A673 (cell line): ENCODE measurements at places on chromosomes 5 and 9. TPM values are rescaled to one million over a fixed set of nuclear protein-coding genes. Genes with fewer than 3 reads are reported as not detected.

SCGB3A2 gene
- total RNA-seq: not detected in 2 replicates

DNA sequence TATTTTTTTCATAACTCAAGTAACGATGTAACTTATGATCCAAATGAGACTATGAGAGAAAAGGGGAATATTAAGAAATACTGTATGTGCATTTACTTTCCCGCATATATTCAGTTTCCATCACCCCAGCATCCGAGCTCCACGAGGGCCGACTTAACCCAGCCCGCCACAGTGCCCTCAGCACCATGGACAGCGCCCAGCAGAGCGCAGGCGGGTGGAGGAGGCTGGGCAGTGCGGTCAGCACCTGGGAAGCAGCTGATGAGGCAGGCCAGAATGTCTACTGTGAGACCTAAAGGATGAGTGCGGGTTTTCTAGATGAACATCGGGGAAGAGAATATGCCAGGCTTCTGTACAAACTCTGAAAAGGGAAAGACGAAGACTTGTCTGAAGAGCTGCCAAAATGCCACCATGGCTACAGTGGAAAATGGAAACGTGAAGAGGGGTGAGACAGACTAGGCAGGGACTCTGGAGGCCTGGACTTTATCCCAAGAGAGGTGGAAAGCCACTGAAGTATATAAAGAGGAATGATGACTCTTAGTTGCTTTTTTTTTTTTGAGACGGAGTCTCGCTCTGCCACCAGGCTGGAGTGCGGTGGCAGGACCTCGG is 34.5 kb upstream of the MED27 start:
- DNase-seq: peak; percentile 53
- H3K36me3 ChIP-seq: no peaks in the 10 kb centered on the region
- H3K27me3 ChIP-seq: peaks cover 73% of the 10 kb centered on the region
- H3K4me3 ChIP-seq: no peak overlapping the region
- no peak overlapping the region for H3K27ac ChIP-seq

HMCN2 gene
- 0.22 and 0.28 TPM in 2 replicates for total RNA-seq

DNA sequence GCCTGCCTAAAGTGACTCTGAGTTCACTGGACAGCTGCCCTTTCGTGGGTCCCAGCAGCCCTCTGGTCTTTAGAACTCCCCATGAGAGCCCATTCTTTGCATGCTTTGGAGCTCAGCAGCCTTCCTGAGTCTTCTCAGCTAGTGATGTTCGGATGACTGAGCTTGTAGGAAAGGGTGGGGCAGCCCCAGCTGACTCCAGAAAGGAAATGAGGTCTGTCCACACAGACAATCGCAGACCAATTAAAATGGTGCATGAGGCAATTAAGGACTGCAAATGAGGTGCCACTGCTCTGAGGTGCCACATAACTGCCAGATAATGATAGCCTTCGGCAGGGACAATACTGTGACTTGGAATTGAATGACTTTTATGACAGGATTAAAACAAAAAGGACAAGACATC is 25.4 kb upstream of the TOMM5 start:
- no peak overlapping the region for H3K27ac ChIP-seq

DDX4 gene
- total RNA-seq: not detected in 2 replicates

ASB6 gene
- total RNA-seq: 30.4 and 36.5 TPM in 2 replicates

MYMK gene
- not detected in 2 replicates for total RNA-seq

GRCh38 chr5:66507106-66507505 is 89.1 kb upstream of the MAST4 start:
- DNase-seq: no peak
- no peak overlapping the region for H3K27ac ChIP-seq
- no peak overlapping the region for H3K4me3 ChIP-seq
- H3K36me3 ChIP-seq: no peaks in the 10 kb centered on the region

DNA sequence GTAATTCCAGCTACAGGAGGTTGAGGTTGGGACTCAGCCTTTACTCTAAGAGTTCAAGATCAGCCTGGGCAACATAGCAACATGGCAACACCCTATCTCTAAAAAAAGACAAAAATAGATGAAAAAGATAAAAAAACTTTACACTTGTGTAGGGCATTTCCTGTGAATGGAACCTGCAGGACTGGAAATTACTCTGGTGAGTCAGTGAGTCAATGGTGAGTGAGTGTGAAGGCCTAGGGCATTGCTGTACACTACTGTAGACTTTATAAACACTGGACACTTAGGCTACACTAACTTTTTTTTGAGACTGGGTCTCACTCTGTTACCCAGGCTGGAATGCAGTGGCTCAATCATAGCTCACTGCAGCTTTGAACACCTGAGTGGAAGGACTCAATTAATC is 19.5 kb upstream of the ARSI start:
- no peaks in the 10 kb centered on the region for H3K4me1 ChIP-seq
- no peak for DNase-seq

RMRP gene
- 13,531 and 14,573 TPM in 2 replicates for total RNA-seq

FSTL4 gene
- total RNA-seq: 0.46 and 0.86 TPM in 2 replicates

GAS1 gene
- total RNA-seq: 57.5 and 73.0 TPM in 2 replicates

CD74 gene
- not detected in 2 replicates for total RNA-seq

- H3K4me3 ChIP-seq: no peak overlapping the region
- H3K4me1 ChIP-seq: no peaks in the 10 kb centered on the region
- H3K27me3 ChIP-seq: no peaks in the 10 kb centered on the region
- H3K27ac ChIP-seq: no peak overlapping the region
- no peak for DNase-seq
Observed at GRCh38 chr5:85843535-85843934, 774.2 kb upstream of the COX7C start.

- H3K27me3 ChIP-seq: no peaks in the 10 kb centered on the region
- no peak overlapping the region for H3K27ac ChIP-seq
- DNase-seq: no peak
- H3K4me3 ChIP-seq: no peak overlapping the region
- no peaks in the 10 kb centered on the region for H3K4me1 ChIP-seq
- H3K36me3 ChIP-seq: no peaks in the 10 kb centered on the region
Observed at GRCh38 chr9:16410601-16411280, 459.7 kb downstream of the BNC2 start.

- no peaks in the 10 kb centered on the region for H3K4me1 ChIP-seq
- H3K27me3 ChIP-seq: no peaks in the 10 kb centered on the region
- H3K4me3 ChIP-seq: no peak overlapping the region
- no peak for DNase-seq
Observed at GRCh38 chr9:27386571-27387091, 89.7 kb upstream of the EQTN start.

GRCh38 chr5:2168601-2169429 is 286.1 kb upstream of the IRX4 start:
- H3K4me3 ChIP-seq: no peak overlapping the region
- no peak for DNase-seq
- no peaks in the 10 kb centered on the region for H3K4me1 ChIP-seq
- no peak overlapping the region for H3K27ac ChIP-seq
- peaks cover 56% of the 10 kb centered on the region for H3K27me3 ChIP-seq

DNA sequence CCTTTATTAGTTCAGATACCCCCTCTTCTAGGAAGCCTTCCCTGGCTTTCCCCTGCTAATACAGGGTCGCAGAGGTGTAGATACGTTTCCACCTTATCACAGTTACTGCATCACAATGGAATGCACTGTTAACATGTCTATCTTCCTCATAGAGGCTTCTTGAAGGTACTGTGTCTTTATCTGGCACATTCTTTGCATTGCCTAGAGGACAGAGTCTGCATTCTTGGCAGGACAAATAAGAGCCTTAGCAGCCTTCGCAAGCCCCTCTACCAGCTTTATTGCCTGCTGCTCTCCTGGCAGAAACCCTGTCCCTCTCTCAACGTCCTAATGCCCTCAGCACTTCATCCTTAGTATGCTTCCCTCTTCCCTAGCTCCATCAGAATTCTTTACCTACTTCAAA is 31.6 kb downstream of the SLC1A3 start:
- H3K27me3 ChIP-seq: no peaks in the 10 kb centered on the region
- no peak overlapping the region for H3K27ac ChIP-seq
- H3K36me3 ChIP-seq: no peaks in the 10 kb centered on the region
- peaks cover 8% of the 10 kb centered on the region for H3K4me1 ChIP-seq
- no peak overlapping the region for H3K4me3 ChIP-seq

- no peak overlapping the region for H3K4me3 ChIP-seq
- H3K27ac ChIP-seq: no peak overlapping the region
- DNase-seq: no peak
- no peaks in the 10 kb centered on the region for H3K27me3 ChIP-seq
- peaks cover 14% of the 10 kb centered on the region for H3K36me3 ChIP-seq
Observed at GRCh38 chr9:34262971-34263370, 66.1 kb downstream of the KIF24 start.

ORM1 gene
- not detected in 2 replicates for total RNA-seq

DNA sequence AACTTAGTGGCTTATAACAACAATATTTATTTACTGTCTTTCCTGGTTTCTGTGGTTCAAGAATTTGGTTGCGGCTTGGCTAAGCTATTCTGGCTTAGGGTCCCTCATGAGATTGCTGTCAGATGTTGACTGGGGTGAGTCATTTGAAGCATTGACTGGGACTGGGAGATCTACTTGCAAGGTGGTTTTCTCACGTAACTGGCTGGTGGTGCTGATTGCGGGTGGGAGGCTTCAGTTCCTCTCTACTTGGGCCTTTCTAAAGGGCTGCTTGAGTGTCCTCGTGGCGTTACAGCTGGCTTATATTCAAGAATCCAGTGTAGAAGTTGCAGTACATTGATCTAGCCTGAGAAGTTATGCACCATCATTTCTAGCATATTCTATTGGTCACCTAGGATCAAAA is 218.5 kb upstream of the ELAVL2 start:
- H3K4me3 ChIP-seq: no peak overlapping the region
- no peak overlapping the region for H3K27ac ChIP-seq
- H3K36me3 ChIP-seq: no peaks in the 10 kb centered on the region
- no peak for DNase-seq
- H3K4me1 ChIP-seq: no peaks in the 10 kb centered on the region

DNA sequence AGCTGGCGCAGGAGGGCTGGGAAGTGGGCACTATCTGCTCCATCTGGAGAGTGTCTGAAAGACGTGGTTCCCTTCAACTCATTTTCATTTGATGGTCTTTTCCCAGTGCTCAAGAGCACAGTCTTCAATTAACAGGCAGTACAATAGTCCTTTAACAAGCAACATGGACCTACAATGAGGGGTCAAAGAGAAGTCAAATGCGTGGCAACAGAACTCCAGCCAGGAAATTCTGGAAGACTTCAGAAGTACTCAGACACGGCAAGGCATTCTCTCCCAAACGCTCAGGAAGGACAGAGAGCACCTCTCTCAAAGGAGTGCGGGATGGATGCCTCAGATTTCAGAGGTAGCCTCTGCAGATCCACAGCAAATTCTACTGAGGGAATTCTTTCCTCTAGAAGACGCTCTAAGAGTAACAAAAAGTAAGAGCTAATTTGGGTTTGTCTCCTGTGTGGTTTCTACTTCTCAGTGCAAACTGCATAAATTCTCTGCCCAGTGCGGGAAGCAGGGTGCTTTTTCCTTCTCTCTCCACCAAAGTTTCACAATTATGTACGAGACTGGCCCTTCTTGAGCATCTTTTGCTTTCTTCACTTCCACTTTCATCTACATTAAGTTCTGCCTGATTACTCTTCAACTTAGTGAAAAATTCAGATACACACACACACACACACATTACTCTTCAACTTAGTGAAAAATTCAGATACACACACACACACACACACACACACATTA is 56.4 kb downstream of the LHFPL2 start:
- H3K27ac ChIP-seq: no peak overlapping the region
- no peak for DNase-seq
- no peaks in the 10 kb centered on the region for H3K36me3 ChIP-seq
- H3K4me1 ChIP-seq: no peaks in the 10 kb centered on the region
- no peak overlapping the region for H3K4me3 ChIP-seq

TTC23L gene
- total RNA-seq: 0.41 and 0.55 TPM in 2 replicates

DNA sequence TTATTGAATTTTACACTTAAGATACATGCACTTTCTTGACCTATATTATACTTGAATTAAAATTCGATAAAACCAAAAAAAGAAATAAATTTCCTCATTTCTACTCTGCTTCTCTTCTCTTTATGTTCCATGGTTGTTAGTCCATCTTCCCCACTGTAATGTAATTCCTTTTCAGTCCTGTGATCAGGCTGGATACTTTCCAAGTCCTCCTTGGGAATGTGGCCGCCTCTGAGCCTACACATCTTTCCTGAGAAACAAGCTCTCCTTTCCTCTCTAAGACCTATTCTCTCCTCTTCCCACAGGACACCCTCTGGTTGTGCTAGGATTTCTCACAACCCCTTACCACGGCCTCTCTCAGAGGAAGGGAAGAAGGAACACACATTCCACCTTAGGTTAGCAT is 285.1 kb downstream of the DNAH5 start:
- no peak overlapping the region for H3K4me3 ChIP-seq
- H3K4me1 ChIP-seq: no peaks in the 10 kb centered on the region
- H3K27me3 ChIP-seq: no peaks in the 10 kb centered on the region

- peaks cover 75% of the 10 kb centered on the region for H3K4me1 ChIP-seq
- H3K36me3 ChIP-seq: peaks cover 6% of the 10 kb centered on the region
- H3K4me3 ChIP-seq: peak overlapping the region; percentile 16
- no peaks in the 10 kb centered on the region for H3K27me3 ChIP-seq
- DNase-seq: peak; percentile 87
Observed at GRCh38 chr5:16916262-16916878, 19.7 kb downstream of the MYO10 start.

ISL1 gene
- 11.1 and 11.8 TPM in 2 replicates for total RNA-seq

DNA sequence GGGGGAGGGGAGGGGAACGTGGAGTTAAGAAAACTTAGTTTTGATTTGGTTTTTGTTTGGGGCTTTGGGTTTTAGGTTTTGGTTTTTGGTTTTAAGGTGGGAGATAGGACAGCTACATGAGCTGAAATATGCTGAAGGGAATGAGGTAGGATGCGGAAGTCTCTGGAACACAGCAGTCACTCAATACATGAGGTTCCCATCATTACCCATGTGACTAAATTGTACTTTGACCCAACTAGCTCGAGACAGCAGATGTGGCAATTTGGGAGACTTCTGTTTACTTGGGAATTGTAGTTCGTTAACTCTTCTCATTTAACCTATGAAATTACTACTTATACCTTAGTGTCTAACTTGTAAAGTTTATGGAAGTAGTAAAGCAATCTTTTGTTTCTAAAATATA is 124.2 kb downstream of the TLE1 start:
- DNase-seq: no peak
- no peak overlapping the region for H3K4me3 ChIP-seq
- no peak overlapping the region for H3K27ac ChIP-seq
- H3K36me3 ChIP-seq: no peaks in the 10 kb centered on the region

DNA sequence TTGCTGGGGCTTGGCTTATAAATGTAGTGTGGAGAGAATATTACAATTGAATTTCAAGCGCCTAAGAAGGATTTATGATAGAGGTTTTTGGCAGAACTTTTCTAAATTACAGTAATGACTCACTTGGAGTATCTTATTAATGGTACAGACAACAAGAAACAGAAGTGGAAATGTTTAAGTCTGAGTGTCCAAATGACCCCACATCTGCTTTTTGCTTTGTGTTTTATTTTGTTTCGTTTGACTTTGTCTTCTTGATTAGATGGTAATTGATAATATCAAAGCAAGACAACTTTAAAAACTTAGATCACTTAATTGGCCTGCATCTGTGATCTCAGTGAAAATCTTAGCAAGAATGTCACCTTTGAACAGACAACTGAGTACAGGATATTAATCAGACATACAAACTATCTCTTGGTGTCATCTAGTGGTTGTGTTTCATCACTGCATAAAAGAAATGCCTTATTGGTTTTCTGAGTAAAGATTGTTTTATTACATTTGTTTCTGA is 577.4 kb downstream of the ISL1 start:
- no peak overlapping the region for H3K4me3 ChIP-seq
- DNase-seq: peak; percentile 51
- H3K36me3 ChIP-seq: no peaks in the 10 kb centered on the region
- H3K27me3 ChIP-seq: no peaks in the 10 kb centered on the region
- H3K4me1 ChIP-seq: peaks cover 8% of the 10 kb centered on the region
